ENCODE measurements at places on chromosomes 7 and 10.

DNA sequence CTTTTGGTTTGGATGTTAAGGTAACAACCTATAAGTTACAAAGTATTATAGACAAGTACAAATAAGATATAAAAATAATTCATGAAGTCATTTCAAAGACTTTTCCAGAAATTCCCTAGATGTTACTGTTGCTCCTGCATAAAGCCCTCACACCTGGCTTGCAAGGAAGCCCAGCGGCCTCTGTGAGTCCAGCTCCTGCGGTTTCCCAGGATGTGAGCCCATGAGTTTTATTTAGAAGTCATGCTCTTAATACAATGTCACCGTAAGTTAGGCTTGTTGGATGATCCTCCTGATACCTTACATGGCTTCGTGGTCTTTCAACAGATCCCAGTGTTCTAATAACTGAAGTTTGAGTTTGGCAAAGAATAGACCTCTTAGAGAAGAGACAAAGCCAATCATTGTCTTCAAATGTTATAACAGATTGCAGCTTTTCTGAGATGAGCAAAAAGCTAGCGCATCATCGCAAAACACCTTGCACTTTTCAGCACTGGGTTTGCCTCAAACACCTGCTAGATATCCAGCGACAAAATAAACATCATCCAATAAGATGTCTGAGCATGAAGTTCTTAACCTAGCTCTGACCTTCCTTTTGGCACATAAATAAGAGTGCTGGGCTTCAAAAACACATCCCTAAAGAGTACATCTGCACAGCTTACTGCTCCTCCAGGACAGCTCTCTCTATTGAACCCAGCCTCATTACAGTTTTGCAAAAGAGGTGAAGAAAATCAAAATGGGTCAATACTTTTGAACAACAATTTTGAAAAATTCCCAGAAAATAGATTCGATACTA, 3.6 kb downstream of the FAM171A1 start:
- DNase-seq: no peak

- DNase-seq: no peak
Observed at GRCh38 chr10:35565602-35566081, 39.5 kb upstream of the GJD4 start.

- no peak for DNase-seq
Observed at GRCh38 chr10:33412241-33412640, 77.8 kb upstream of the NRP1 start.

DNA sequence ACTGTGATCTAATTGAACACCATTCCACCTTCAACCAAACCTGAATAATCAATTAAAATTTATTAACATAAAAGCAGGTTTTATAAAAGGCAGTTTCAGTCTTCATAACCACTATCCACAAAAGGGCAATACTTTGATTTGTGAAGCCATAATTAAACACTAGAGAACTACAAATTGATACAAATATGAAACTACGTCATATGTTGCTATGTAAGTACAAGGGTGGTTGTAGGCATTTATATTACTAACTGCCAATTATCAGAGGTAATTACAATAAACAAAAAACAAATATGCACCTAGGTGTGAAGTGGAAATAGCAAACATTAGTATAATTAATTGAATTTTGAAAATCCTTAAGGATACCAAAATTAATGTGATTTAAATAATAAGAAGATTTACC, 368.5 kb upstream of the PCDH15 start:
- no peak for DNase-seq

- no peak for DNase-seq
Observed at GRCh38 chr7:3356173-3356572, 55.1 kb downstream of the SDK1 start.

DNA sequence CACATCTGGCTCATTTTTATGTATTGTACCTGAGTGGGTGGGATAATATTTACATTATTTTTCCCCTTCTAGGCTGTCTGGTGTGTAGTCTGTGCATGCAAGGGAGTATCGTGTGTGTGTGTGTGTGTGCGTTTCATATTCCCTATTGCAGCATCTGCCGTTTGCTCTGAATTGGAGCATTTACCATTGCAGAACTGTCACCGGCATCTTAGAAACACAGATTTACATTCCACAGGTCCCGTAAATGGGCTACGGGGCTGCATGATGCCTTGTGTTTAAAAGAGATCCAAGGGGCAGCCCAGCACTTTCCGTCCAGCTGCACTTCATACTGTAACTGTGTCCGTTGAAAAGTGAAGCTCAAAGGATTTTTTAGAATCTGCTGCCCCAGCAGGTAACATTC, 167.1 kb upstream of the KIAA1217 start:
- no peak for DNase-seq

Measured in activated CD4-positive, alpha-beta T cell treated with anti-CD3 and anti-CD28 coated beads, Interleukin-2, amount 50 U/mL, for 24 hours (primary cell).